ENCODE measurements at places on chromosomes 13 and 19.

DNA sequence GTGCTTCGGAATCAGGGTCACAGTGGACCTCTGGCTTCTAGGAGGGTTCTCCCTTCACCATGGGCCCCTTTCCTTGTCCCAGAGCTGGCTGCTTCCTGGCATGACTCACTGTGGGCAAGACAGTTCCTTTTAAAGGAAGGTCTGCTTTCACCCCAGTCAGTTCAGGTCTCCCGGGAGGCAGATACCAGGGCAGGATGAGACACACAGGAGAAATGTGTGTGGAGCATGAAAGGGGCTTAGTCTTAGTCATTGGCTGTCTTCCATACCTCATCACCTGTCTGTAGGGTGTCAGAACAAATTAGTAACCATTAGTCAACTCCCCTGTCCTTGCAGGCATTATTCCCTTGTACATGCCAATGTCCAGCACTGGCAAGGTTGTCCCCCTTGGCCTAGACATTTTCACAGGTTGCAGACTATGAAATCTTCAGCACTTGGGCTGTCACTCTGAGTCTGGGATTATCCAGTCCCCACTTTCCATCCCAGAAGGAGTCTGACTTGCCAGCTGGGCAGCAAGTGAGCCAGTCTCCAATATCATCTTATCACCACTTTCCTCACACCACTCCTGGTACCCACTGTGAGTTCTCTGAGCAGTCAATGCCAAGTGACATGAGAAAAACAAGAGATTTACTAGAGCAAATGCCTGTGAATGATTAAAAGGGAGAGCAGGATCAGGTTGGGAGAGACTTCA lies 76.8 kb upstream of the MEDAG start:
- no peak overlapping the region for H3K4me3 ChIP-seq
- no peaks in the 10 kb centered on the region for H3K4me1 ChIP-seq
- no peaks in the 10 kb centered on the region for H3K27me3 ChIP-seq
- H3K36me3 ChIP-seq = no peaks in the 10 kb centered on the region
- H3K27ac ChIP-seq = no peak overlapping the region

DNA sequence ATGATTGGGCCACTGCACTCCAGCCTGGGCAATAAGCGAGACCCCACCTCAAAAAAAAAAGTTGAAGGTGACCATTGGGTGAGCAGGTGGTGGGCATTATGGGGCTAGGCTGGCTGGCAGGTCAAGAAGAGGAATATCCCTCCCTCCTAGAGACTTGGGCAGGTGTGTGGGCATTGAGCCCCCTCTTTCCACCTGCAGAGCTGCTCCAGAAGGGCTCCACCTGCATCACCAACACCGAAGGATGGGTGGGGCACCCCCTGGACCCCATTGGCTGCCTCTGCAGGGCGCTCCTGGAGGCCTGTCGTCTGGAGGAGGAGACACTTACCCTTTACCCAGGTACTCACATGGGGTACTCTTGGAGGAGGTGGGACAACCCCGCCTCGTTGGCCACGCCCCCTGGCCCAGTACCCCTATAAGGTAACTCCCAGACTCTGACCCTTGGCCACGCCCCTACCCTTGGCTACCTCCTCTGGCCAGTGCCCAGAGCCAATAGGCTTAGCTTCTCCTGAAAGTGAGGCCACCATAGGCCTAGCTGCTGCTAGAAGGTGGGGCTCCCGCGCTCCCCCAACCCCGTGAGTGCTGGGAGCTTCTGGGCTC lies 21.9 kb downstream of the ZSWIM4 start:
- H3K27me3 ChIP-seq = no peaks in the 10 kb centered on the region
- no peak overlapping the region for H3K27ac ChIP-seq
- no peaks in the 10 kb centered on the region for H3K36me3 ChIP-seq
- no peaks in the 10 kb centered on the region for H3K4me1 ChIP-seq

- no peaks in the 10 kb centered on the region for H3K36me3 ChIP-seq
- no peak for DNase-seq
- no peak overlapping the region for H3K27ac ChIP-seq
- no peak overlapping the region for H3K4me3 ChIP-seq
- no peaks in the 10 kb centered on the region for H3K4me1 ChIP-seq
- no peaks in the 10 kb centered on the region for H3K27me3 ChIP-seq
Observed at GRCh38 chr13:43587376-43587775, 199.4 kb downstream of the ENOX1 start.

DNA sequence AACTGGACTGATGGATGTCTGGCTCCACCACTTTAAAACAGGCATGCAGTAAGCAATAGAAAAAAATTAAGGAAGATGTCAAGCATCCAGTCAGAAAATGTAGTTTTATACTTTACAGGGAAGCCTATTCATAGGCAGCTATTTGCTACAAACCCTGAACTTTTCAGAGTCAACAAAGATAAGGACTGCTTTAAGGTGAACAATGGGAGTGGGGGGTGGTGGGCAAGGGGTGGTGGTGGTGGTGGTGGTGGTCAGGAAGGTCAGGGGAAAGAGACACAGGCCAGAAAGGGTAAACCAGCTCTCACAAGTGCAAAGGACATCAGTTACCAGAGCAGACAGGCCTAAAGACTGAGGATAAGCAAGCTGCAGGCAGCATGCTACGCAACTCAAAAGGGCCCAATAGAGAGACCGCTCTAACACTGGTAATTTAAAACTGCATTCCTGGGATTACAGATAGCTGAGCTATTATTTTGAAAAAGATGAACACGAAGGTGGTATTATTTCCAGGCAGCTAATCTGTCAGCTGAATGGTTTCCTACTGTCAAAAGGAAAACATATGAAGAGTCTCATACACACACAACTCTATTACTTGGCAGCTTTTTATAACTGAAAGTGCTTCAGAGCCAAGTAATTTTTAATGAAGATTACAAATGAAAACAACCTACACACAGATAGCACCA lies 14.8 kb downstream of the BRD4 start:
- peak overlapping the region; percentile 81 for H3K27ac ChIP-seq
- no peak overlapping the region for H3K4me3 ChIP-seq

- DNase-seq = no peak
- no peaks in the 10 kb centered on the region for H3K27me3 ChIP-seq
- no peaks in the 10 kb centered on the region for H3K36me3 ChIP-seq
- H3K27ac ChIP-seq = no peak overlapping the region
- no peak overlapping the region for H3K4me3 ChIP-seq
- no peaks in the 10 kb centered on the region for H3K4me1 ChIP-seq
Observed at GRCh38 chr13:53783471-53783870, 754.9 kb downstream of the OLFM4 start.

DNA sequence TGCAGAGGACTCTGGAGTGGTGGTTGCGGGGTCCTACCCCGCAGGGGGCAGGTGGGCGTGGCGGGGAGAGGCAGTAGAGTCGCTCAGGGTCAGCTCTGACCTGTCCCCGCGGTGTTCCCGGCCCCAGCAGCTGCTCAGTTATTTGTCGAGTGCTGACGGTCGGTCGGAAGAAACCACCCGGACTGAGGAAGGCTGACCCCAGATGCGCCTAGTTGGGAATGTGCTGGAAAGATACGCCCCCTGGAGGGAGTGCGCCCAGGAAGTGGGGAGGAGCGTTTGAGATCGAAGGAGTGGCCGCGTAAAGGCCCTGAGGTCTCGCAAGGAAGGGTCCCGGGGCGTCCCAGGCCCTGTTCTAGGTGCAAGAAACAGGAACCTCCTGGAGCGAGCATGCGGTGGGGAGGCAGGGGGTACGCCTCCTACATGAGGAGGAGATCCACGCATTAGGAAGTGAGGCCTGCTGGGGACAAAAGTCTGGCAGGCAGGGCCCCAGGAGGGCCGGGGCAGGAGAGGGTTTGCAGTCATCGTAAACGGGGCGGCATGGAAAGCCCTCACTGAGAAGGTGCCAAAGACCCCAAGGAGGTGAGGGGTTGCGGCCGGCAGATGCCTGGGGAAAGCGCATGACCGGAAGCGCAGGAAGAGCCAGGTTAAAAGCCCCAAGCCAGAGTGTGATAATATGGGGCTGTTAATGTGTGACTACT lies 9.2 kb downstream of the CCDC8 start:
- H3K4me3 ChIP-seq = peak overlapping the region; percentile 58
- no peaks in the 10 kb centered on the region for H3K36me3 ChIP-seq
- H3K4me1 ChIP-seq = peaks cover 8% of the 10 kb centered on the region
- H3K27me3 ChIP-seq = peaks cover 64% of the 10 kb centered on the region
- no peak overlapping the region for H3K27ac ChIP-seq

- no peaks in the 10 kb centered on the region for H3K36me3 ChIP-seq
- H3K4me3 ChIP-seq = no peak overlapping the region
- H3K27me3 ChIP-seq = no peaks in the 10 kb centered on the region
- H3K27ac ChIP-seq = no peak overlapping the region
- H3K4me1 ChIP-seq = no peaks in the 10 kb centered on the region
Observed at GRCh38 chr13:93527748-93528297, 301.2 kb downstream of the GPC6 start.

- peak overlapping the region; percentile 13 for H3K27ac ChIP-seq
- peaks cover 45% of the 10 kb centered on the region for H3K4me1 ChIP-seq
- no peak overlapping the region for H3K4me3 ChIP-seq
- no peaks in the 10 kb centered on the region for H3K27me3 ChIP-seq
Observed at GRCh38 chr19:10670182-10670581, 16.0 kb downstream of the ILF3 start.

Measured in psoas muscle (tissue), 8 donors.